ENCODE measurements at places on chromosomes 13 and 19. TPM values are rescaled to one million over a fixed set of nuclear protein-coding genes. Genes with fewer than 3 reads are reported as not detected.

Gene PSG3
- not detected for total RNA-seq

Gene ELAVL3
- 0.32 TPM for total RNA-seq

Gene LPAR2
- total RNA-seq = 45.2 TPM

Gene TUBA3C
- total RNA-seq = not detected

Gene TMC4
- total RNA-seq = 3.5 TPM

Gene ZNF730
- 0.61 TPM for total RNA-seq

Gene INSR
- 1.3 TPM for total RNA-seq

Gene SIRT2
- total RNA-seq = 42.2 TPM

Gene ZNF439
- 6.4 TPM for total RNA-seq

Gene TMEM91
- total RNA-seq = 5.6 TPM

Gene EFNB2
- 0.07 TPM for total RNA-seq

Gene MBD3L2B
- not detected for total RNA-seq

Gene BEST2
- not detected for total RNA-seq

Gene OSCAR
- total RNA-seq = not detected

Gene ADPRHL1
- 0.98 TPM for total RNA-seq

Gene IL11
- total RNA-seq = 0.61 TPM

Gene IGFL3
- not detected for total RNA-seq

Gene GFY
- not detected for total RNA-seq

Gene MEF2B
- 2.3 TPM for total RNA-seq

Gene JAK3
- 184 TPM for total RNA-seq

Gene CYP2S1
- total RNA-seq = 0.23 TPM

Gene PCSK4
- total RNA-seq = 2.2 TPM

Gene MIA
- total RNA-seq = 0.59 TPM

Gene CGB1
- not detected for total RNA-seq

Gene PLEKHA4
- 1.4 TPM for total RNA-seq

Gene BRME1
- total RNA-seq = 10.5 TPM

Gene CNN1
- total RNA-seq = not detected

Gene DACT3
- total RNA-seq = 0.34 TPM

Gene CEACAM4
- not detected for total RNA-seq

Gene ZNF14
- total RNA-seq = 5.1 TPM

Gene ZNF665
- total RNA-seq = 2.7 TPM

Gene LGALS4
- 1.7 TPM for total RNA-seq

Gene KLK15
- total RNA-seq = not detected

Gene KLK14
- total RNA-seq = 0.64 TPM

Gene ZNF285
- 0.32 TPM for total RNA-seq

Gene ASF1B
- total RNA-seq = 114 TPM

Gene GNG7
- total RNA-seq = 0.14 TPM

Gene ABCA7
- 44.1 TPM for total RNA-seq

Gene OR7D2
- total RNA-seq = 0.95 TPM

Gene DMAC2
- 48.9 TPM for total RNA-seq

Gene URAD
- total RNA-seq = not detected

Gene ATP4A
- total RNA-seq = not detected

Gene KIR2DL3
- not detected for total RNA-seq

Gene ZNF443
- total RNA-seq = 5.0 TPM

Gene RTBDN
- total RNA-seq = not detected

Gene KLK3
- not detected for total RNA-seq

Data from T-helper 2 cell treated with Interferon-gamma antibody and Interleukin-4, amounts not matched to agents 100 ng/mL and 5 ng/mL, for 36 hours (primary cell).